Activated B cell treated with CpG ODN at 0.5 μM for 24 hours (primary cell): ENCODE measurements at places on chromosomes 13 and 19. TPM values are rescaled to one million over a fixed set of nuclear protein-coding genes. Genes with fewer than 3 reads are reported as not detected.
A peak's percentile ranks its signal among the peaks of the same experiment; 100 is the strongest.

DNA sequence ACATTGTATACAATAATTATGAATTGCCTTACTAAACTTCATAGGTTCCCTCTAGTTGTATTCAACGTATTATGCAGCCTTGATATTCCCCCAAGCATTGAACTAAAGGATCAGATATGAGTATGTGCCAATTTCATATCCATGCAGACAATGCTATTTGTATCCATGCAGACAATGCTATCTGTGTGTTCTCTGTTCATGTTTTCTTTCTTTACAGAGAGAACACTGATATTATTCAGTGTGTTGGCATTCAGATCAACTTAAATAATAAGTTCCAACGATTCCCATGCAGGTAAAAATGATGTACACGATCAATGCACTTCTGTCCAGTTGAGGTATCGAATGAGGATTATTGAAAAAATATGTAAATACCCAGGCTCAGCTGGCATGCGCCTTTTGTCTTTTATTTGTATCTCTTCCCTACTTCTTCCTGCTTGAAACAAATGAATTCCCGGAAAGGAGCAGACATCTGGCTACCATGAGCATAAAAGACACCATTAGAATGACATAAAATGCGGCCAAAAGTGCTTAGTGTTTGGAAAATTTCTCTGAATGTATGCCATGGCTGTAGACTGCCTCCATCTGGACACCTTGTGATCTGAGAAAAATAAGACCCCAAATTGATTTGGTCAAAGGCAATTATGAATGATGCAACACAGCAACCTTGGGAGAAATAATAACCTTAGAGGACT, 731.5 kb downstream of the SLITRK1 start:
- no peaks in the 10 kb centered on the region for H3K4me1 ChIP-seq
- DNase-seq, result no peak
- H3K36me3 ChIP-seq, result no peaks in the 10 kb centered on the region
- no peak overlapping the region for H3K27ac ChIP-seq
- H3K27me3 ChIP-seq, result no peaks in the 10 kb centered on the region

DNA sequence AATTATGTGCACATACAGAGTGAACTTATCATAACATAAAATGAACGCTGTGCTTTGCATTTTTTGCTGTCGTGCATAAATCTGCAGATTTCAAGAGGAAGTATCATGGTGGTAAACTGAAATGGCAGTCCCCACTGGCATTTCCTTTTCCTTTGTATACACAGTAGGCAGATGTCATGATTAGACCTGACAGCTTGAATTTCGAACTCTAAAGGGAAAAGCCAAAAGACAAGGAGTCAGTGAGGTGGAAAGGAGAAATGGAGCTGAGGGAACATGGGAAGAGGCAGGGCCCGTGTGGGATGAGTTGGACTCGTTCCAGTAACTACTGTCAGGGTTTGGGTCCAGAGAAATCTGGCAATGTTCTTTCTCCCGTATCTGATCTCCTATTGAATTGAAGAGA, 454.1 kb upstream of the SGCG start:
- no peak for DNase-seq
- no peak overlapping the region for H3K4me3 ChIP-seq
- H3K4me1 ChIP-seq, result no peaks in the 10 kb centered on the region
- no peak overlapping the region for H3K27ac ChIP-seq

DNA sequence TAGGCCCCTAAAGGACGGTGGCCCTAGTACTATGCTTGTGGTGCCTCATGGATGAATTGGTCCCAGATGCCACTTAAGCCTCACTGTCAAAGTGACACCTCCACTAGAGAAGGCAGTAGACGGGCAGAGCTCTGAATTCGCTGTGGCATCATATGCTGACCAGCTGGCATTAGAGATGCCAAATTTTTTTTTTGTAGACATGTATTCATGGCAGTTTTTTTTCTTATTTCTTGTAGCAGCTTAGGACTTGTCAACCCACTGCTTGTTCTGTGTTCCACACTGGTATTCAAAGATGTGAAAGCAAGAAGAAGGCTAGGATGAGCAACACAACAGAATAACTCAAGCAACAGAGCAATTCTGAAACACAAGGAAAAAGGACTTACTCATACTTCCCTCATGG, 212.5 kb downstream of the DLEU7 start:
- H3K27ac ChIP-seq, result no peak overlapping the region
- DNase-seq, result no peak
- no peaks in the 10 kb centered on the region for H3K27me3 ChIP-seq
- peaks cover 40% of the 10 kb centered on the region for H3K4me1 ChIP-seq

DNA sequence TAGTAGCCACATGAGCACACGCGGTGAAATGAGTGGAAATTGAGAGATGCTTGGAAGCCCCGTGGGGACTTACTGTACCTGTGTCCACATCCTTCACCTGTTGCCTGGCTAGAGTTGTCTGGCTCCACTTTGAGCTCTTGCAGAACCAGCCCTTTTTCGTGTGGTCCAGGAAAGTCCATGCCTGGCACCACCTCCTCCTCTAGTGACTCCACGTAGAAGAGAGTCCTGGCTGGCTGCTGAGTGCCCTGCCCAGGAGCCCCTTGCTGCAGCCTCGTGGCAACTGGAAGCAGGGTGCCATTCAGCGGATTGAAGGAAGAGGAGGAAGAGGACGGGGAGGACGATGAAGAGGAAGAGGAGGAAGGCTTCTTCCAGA, 515 bp upstream of the ATXN8OS start:
- H3K4me1 ChIP-seq, result no peaks in the 10 kb centered on the region
- no peak overlapping the region for H3K27ac ChIP-seq
- H3K36me3 ChIP-seq, result no peaks in the 10 kb centered on the region
- no peak for DNase-seq

- no peaks in the 10 kb centered on the region for H3K27me3 ChIP-seq
- H3K4me1 ChIP-seq, result peaks cover 61% of the 10 kb centered on the region
- DNase-seq, result peak; percentile 95
Observed at GRCh38 chr19:38850436-38850975, 720 bp upstream of the HNRNPL start.

The MEIS3 gene
- total RNA-seq, result not detected in 2 replicates

The ZNF208 gene
- total RNA-seq, result 10.5 TPM in 2 replicates
